Mesenteric fat pad (tissue), 1 donor: ENCODE measurements at places on chromosomes 1 and 21. TPM values are rescaled to one million over a fixed set of nuclear protein-coding genes. Genes with fewer than 3 reads are reported as not detected.

CD244 gene
- total RNA-seq = 0.39 TPM

DNA sequence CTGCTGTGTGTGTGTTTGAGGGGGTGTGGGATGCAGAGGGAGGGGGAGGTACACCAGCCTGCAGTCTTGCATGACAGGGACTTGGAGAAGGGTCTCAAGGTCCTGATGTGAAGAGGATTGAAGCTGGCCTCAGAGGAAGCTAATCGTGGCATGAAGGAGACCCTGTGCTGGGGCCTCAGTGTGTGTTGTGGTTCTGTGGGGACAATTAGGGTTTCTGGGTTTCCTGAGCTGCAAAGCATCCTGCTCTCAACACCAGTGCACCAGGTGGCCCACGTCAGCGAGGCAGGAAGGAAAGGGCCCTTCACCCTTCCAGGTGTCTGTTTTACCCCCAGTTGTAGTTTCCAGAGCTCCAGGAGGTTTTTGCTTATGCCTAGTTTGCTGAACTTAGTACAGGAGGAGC, 52.8 kb downstream of the TENT5C start:
- no peak for DNase-seq

GRCh38 chr1:178942285-178943198, 71.7 kb upstream of the ANGPTL1 start:
- DNase-seq = peak; percentile 77

DNA sequence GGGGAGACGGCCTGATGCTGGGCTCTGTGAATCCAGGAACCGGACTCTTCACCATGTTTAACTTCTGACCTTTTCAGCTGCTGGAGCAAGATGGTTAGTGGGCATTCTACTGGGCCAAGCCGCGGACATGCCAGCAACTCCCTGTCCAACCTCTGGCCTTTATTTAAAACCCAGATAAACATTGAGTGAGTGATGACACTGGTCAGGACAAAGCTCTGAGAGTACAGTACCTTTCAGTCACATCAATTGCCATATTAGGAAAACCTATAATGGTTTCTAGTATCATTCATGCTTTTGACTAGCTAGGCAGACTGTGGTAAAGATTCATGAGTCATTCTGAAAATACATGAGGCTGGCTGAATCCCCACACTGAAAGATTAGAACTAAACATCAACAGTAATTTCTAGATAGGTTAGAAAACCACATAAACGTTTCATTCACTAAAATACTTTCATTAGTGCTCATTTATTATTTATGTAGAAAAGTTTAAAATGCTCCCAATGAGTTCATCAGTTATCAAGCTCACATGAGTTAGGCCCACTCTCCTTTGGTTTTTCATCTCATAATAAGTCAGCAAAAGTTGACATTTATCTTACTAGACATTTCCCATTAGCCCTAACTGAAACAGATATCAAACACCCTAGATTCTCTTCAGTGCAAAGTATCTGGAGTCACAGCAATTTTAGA, 7.1 kb upstream of the ACTA1 start:
- DNase-seq = no peak

SH2D2A gene
- 4.7 TPM for total RNA-seq
